DMS 273 treated with DMSO at 0.1 percent for 48 hours (cell line): ENCODE measurements at places on chromosomes 5 and 9.
A peak's percentile ranks its signal among the peaks of the same experiment; 100 is the strongest.

GRCh38 chr9:4596165-4596922, 65.8 kb upstream of the PLPP6 start:
- no peak for DNase-seq

DNA sequence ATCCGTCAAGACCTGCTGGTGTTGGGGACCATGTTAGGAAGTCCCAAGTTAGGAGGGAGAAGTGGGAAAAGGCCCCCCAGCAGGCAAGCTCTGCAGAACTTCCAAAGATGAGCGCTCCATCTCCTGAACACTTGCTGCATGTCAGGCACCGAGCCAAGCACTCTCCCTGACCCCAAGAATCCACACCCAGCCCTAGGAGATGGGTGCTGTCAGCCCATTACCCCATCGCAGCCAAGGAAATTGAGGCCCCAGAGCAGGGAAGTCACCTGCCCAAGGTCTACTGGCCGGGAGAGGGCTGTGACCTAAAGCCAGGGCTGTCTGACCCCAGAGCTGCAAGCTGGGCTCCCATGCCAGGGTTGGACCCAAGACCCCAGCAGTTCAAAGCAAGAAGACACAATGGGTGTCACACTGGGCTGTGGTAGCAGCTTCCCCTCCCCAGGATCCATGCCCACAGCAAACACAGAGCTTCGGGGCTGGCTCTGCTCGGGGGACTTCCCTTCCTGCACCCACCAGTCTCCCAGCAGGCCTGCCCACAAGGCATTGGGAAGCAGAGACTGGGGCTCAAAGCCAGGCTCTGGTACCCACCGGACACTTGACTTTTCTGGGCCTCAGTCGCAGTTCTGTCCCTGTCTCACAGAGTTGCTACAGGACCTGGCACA, 13.5 kb downstream of the EEIG1 start:
- DNase-seq, result no peak

DNA sequence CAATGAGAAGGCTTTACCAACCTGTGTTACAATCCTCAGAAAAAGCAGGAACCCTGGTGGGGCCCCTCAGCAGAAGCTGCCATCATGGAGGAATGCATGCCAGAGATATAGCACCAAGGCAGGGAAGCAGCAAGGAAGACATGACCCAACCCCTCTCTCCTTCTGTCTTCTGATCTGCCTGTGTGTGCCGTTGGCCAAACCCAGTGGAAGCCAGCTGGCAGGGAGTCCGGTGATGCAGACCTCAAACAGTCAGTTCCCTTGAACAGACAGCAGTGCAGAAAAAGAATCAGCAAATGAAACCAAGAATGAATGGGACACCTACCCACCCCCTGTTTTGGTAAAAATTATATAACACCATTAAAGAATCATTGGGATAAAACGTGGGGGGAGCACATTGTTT, 234.2 kb downstream of the ZNF608 start:
- DNase-seq, result no peak

DNA sequence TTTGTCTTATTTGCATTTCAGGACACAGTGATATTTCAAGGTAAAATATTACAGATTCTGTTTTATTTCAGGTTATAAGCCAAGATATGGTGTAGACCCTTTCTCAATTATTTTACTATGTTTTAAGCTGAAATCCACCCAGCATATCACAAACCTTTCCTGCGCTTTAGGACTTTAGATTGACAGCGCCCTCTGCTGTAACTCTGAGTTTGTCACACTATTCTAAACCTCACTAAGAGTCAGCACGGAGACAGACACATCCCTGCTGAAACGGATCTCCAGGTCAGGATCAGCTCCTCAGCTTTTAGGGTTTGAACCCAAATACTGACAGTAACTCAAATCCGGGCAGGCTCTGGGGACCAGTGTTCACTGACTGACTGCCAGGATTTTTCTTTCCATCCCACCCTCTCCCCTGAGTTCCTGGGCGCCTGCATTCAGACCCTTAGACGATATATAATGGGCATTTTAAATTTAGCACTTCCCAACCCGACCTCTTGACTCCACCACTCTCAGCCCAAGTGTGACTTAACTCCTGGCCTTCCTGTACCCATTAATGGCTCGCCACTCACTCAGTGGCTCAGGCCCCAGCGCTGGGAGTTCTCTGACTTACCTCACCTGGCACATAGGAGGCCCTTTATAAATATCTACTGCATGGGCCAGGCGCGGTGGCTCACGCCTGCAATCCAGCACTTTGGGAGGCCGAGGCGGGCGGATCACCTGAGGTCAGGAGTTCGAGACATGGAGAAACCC, 33.5 kb downstream of the TLX3 start:
- peak; percentile 33 for DNase-seq
